HL-60 (cell line): ENCODE measurements at places on chromosomes 4 and X.

GRCh38 chrX:137743414-137743813 is 177.5 kb downstream of the ZIC3 start:
- no peak for DNase-seq

GRCh38 chr4:78310007-78310739 is 241.4 kb upstream of the ANXA3 start:
- DNase-seq = no peak

DNA sequence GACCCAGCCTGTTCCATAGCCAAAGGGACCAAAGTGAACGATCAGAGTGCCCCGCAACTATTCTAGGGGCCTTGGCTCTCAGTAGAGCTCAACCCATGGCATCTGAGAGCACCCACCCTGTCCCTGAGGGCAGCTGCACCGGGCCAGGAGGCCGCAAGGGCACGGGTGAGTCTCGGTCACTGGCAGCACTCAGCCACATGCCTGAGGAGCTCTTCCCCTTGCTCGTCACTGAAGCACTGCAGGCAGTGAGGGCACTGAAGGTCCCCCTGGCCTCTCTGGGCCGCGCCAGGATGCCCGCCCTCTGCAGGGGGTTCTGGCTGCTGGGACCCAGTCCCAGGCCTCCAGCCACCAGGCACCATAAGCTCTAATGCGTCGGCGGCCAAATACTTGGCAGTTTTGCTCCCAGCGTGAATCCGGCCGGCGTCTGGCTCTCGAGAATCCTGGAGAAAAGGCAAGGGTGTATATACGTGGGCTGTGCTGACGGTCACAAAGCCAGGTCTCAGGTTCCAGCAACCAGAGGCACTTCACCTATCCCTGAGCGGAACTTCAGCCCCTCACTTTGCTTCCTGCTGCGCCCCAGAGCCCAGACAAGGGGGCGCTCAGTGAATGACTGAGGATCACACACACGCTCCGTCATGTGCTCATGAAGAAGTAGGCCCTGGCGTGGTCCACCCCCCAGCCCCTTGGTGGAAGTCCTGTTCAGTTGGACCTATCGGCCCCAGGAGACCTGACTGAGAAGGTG is 13.9 kb downstream of the TNIP2 start:
- no peak for DNase-seq

GRCh38 chr4:66963084-66963483 is 582.2 kb downstream of the CENPC start:
- DNase-seq = no peak

- DNase-seq = no peak
These were observed 112.5 kb upstream of the BMP3 start for GRCh38 chr4:80918004-80918403.

DNA sequence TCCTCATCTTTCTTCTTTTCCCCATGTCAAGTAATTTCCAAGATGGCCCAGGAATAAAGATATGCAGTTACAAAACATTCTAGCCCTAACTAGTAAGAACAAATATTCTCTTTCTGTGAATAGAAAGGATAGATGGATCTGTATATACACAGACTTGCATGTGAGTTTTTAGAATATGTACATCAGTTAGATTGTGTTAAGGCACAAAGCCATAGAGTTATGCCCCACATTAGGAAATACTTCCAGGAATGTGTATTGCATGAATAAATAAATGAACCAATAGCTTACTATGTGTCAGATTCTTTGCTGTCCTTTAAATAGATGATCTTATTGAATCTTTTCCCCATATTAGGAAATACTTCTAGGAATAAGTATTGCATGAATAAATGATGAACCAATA is 46.0 kb upstream of the TMPRSS11E start:
- DNase-seq = no peak

DNA sequence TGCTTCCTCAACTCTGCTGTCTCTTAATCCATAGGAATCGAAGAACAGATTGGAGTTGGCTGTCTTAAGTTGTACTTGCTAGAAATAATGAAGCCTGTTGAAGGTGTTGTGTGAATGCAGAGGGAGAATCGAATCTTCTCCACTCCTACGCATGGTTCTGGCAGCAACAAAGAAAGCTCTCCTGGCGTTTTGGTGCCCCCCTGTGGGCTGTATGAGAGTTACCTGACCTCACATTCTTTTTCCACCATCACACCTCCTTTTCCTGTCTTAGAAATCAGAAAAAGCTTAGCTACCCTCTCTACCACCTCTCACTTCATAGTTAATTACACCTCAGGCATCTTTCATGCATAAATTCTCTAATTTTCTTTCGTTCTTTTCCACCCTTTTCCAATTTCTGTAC is 16.3 kb downstream of the KLF8 start:
- no peak for DNase-seq

DNA sequence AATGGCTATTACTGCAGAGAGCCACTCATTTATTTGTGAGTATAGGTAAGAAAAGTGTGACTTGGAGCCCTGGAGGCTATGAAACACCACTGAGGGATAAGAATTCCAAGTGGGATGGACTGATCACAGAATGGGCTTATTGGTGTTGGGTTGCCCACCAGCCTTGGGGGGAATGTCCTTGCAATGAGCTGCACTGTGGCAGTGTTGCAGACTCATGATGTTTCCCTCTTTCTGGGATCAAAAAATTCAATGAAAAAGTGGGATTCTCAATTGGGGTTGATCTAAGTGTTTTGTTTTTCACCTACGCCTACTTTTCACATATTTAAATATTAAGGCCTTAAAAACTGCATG is 1024.5 kb upstream of the PCDH10 start:
- DNase-seq = no peak

- DNase-seq = no peak
These were observed 59.0 kb downstream of the ING2 start for GRCh38 chr4:183563874-183564273.

GRCh38 chrX:24513416-24513815 is 48.3 kb downstream of the PDK3 start:
- DNase-seq = no peak

DNA sequence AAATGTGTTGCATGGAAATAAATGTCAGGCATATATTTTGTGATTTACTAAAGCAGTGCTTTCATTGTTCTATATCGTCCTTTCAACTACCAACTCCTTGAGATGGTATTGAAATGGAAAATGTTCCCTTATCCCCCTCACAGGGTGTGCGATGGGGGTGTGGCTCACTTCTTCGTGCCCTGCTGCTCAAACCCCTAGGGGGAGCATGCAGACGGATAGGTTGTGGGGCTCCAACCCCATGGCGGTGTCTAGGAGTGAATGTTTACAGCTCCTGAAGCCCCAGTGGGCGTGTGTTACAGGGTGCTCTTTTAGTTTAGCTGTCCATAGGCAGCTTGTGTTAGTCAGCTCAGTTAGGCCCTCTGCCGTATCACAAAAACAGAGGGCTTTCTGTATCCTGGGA is 287.7 kb upstream of the EMCN start:
- DNase-seq = no peak

DNA sequence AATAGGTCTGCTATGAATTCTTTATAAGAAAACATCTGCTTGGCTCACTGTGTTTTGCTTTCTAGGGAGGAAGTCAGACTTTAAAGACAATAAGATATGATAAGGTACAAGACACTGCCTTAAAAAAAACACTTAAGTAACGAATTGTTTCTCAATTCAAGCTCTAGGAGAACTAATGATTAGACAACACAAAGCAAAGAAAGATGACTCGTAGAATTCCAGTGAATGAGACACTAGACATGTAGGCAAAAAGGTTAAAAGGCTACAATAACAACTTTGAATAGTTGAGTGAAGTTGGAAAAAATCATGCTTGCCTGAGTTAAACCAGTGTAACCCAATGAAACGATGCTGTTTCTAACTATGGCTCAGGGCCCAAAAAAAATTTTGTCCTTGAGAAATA is 344.4 kb upstream of the ACTRT1 start:
- DNase-seq = no peak

DNA sequence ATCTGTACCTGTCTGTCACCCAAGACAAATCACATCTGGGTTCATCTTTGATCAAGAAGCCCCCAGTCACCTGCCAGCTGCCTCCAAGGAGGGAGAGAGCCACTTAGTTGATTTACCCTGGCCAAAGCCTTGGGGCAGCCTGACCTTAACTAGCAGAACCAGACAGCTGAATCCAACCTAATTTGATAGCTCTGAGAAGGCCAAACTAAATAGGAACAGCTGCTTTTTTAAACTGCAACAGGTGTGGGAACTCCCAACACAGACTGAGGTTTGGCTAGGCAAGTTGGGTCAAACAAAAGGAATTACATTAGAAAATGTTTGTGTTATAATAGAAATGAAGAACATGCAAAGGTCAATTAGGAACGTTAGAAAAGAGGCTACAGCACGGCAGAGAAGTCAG is 375.7 kb downstream of the NLGN4X start:
- no peak for DNase-seq

DNA sequence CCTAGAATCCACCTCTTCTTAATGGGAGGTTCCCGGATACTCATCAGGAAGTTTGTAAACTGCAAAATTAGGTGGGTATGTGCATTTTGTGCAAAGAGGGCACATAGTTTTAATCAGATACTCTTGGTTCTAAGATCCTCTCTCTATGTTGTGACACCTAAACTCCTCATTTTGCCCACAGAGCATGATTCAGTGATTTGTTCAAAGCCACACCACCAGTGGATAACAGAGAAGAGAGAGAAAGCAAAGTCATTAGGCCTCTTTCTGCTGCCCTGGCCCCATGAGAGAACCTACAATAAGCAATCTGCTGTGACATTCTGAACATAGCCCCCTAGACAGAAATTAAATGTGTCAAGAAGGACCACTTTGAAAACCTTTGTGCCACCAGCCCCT is 72.3 kb upstream of the STIM2 start:
- DNase-seq = no peak

GRCh38 chr4:159035570-159035969 is 67.3 kb upstream of the RAPGEF2 start:
- DNase-seq = no peak

GRCh38 chr4:152480326-152480725 is 55.6 kb downstream of the FBXW7 start:
- DNase-seq = no peak

DNA sequence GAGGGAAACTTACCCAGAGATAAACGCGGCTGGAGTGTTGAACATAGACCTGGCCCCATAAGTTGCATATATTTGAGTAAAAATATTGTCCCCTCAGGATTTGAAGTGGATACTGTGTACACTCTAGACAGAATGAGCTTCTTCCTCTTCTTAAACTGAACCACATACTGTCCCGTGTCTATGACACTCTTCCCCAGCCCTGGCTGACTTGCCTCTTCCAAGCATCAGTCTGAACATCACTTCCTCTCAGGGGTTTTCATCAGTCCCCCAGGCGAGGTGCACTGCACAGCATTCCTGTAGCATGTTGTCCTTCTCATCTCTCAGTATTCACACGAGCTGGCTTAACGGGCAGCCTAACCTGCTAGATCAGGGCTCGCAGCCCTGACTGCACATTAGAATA is 80.5 kb upstream of the TMEM150C start:
- no peak for DNase-seq

GRCh38 chr4:172352356-172352755 is 539.2 kb downstream of the GALNTL6 start:
- no peak for DNase-seq

- DNase-seq = no peak
These were observed 156.4 kb downstream of the ARX start for GRCh38 chrX:24859211-24859841.

DNA sequence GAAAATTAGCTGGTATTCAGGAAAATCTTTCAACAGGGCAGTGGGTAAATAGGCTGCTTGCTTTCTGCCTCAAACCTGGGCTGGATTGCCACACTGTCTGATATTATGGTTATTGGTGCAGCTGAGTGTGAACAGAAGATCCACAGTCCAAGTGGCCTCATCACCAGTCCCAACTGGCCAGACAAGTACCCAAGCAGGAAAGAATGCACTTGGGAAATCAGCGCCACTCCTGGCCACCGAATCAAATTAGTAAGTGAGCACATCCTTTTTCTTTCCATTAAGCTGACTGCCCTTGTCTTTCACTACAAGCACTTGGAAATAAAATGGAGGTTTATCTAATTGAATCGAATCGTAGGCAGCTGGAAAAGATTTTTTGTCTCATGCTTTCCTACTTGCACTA is 204.7 kb downstream of the TLL1 start:
- no peak for DNase-seq

DNA sequence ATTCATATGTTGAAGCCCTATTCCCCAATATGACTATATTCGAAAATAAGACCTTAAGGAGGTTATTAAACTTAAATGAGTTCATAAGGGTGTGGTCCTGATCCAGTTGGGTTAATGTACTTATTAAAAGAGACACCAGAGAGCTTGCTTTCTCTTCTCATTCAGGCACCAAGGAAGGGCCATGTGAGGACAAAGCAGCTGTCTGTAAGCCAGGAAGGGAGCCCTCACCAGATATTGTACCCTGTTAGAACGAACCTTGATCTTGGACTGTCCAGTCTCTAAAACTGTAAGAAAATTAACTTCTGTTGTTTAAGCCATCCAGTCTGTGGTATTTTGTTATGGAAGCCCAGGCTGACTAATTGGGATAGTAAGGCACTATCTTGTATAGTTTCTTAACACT is 9.1 kb upstream of the YTHDC1 start:
- no peak for DNase-seq

DNA sequence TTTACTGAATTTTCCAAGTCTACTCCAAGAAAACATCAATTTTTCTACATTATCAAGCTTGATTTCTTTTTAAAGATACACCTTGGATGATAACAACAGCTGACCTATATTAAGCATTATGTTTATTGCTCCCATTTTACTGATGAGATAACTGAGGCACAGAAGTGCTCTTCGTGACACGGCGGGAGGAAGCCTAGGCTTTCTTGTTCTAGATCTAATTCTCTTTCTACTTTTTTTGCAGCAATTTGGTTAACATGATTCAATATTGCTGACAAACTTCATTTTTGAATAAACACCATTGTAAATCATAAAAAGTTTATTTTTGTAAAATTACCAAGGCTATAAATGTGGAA is 33.8 kb downstream of the BBS12 start:
- no peak for DNase-seq

- no peak for DNase-seq
These were observed 172.5 kb downstream of the TSPAN5 start for GRCh38 chr4:98485816-98486345.

GRCh38 chrX:105282077-105282476 is 61.6 kb upstream of the TEX13A start:
- DNase-seq = no peak
